ENCODE measurements at places on chromosomes 7 and 10.

- DNase-seq = no peak
Observed at GRCh38 chr10:116743266-116744064, 1.1 kb upstream of the HSPA12A start.

GRCh38 chr10:108303149-108303548, 1138.6 kb upstream of the SORCS1 start:
- no peak for DNase-seq

GRCh38 chr10:104376784-104377300, 23.2 kb downstream of the CFAP58 start:
- no peak for DNase-seq

- no peak for DNase-seq
Observed at GRCh38 chr7:64320547-64321513, 7.1 kb downstream of the ZNF736 start.

GRCh38 chr10:29737074-29737593, 102.4 kb upstream of the SVIL start:
- DNase-seq = no peak

DNA sequence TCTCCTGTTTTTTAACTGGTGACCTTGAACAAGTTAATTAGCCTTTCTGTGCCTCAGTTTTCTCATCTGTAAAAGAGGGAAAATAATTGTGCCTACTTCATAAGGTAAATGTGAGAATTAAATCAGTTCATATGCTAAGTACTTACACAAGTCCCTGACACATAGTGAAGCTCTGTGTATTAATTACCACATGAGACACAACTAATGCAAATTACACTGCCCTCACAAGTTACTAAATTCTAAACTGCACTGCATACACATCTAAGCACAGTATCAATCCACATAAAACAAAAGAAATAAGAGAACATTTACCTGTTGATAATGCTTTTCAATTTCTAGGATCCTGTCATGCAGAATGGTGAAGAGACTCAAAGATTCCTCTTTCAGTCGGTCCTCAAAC, 22.5 kb downstream of the C10orf67 start:
- no peak for DNase-seq

DNA sequence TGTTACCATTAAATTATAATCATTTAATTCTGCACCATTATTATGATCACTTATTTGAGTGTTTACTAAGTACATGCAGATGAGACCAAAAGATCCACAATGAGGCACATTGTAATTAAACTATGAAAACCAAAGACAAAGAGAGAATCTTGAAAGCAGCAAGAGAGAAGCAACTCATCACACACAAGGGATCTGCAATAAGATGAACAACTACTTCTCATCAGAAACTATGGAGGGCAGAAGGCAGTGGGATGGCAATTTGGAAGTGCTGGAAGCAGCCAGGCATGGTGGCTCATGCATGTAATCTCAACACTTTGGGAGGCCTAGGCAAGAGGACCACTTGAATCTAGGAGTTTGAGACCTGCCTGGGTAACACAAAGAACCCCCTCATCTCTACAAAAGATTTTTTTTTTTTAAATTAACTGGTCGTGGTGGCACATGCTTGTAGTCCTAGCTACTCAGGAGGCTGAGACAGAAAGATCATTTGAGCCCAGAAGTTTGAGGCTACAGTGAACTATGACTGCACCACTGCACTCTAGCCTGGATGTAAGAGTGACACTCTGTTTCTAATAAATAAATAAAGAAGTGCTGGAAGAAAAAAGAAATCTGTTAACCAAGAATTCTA, 47.7 kb downstream of the CDK6 start:
- DNase-seq = no peak

GRCh38 chr10:87723500-87723899, 63.8 kb downstream of the PAPSS2 start:
- DNase-seq = no peak

DNA sequence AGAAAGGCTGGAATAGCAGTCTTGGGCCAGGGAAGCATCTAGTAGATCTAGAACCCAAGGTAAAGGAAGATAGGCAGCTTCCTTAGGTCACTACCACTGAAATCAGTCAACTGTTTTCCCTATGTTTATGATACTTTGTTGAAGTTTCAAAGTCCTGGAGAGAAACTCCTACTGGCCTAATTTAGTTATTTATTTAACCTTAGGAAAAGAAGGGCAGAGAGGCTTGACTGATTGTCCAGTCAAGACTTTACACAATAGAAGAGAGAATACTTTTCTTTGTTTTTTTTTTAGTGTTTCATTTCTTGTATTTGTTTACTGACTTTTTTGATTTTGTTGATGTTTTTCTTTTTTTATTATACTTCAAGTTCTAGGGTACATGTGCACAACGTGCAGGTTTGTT, 138.9 kb upstream of the PHYHIPL start:
- DNase-seq = no peak

GRCh38 chr7:4006687-4007086, 675.4 kb upstream of the FOXK1 start:
- no peak for DNase-seq

DNA sequence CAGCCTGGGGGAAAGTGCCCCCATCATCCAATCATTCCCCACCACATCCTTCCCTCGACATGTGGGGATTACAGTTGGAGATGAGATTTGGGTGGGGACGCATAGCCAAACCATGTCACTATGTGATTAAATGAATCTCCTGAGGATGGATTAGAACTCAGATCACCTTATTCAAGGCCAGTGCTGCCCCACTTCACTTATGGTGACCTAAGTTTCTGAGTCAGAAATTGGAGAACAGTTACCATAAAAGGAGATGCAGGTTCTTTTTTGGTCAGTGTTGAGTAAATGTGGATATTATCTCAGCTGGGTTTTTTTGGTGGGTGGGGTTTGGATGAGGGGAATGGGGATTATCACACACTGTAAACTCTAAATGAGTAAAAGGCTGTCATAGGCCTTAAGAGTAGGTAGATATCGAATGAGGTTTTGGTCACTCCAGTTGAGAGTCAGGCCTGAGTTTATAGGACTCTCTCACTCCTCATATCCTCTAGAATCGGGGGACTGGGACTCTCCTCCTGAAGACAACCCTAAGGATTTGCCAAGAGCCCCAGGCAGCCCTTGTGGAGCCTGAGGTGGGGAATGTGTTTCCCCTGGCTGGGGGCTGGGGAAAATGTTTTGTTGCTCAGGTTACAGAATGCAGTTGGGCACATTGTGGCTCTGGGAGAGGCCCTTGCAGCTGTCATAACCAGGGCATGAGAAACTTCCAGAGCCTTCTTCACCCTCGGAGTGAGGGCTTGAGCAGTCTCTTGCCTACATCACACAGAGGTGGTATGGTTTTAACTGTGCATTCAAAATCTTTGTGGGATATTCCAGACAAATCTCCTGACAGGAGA, 213.0 kb downstream of the BAMBI start:
- no peak for DNase-seq

DNA sequence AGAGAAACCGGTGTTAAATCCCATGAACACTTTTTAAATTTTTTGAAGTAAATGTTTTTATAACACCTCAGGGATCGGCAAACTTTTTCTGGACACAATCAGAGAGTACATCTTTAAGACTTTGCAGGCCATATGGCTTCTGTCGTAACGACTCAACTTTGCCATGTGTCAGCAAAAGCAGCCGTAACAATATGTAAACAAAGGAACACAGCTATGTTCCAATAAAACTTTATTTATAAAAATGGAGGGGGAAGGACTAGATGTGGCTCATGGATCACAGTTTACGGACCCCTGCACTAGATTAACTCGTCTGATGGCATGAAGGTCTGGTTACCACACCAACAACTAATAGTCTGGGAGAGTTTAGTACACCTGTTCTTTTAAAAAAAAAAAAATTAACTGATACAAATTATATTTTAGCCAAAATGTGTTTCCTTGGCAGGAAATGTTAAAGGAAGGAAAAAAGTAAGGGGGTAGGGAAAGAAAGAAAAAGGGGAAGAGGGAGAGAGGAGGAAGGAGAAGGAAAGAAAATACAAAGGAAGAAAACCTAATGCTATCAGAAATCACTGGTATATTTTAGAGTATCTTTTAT, 50.2 kb downstream of the ABI1 start:
- DNase-seq = no peak

- no peak for DNase-seq
Observed at GRCh38 chr7:40470091-40470592, 335.3 kb downstream of the SUGCT start.

- no peak for DNase-seq
Observed at GRCh38 chr10:2883238-2883637, 184.1 kb upstream of the PFKP start.

GRCh38 chr10:112565434-112566053, 118.5 kb downstream of the VTI1A start:
- no peak for DNase-seq

DNA sequence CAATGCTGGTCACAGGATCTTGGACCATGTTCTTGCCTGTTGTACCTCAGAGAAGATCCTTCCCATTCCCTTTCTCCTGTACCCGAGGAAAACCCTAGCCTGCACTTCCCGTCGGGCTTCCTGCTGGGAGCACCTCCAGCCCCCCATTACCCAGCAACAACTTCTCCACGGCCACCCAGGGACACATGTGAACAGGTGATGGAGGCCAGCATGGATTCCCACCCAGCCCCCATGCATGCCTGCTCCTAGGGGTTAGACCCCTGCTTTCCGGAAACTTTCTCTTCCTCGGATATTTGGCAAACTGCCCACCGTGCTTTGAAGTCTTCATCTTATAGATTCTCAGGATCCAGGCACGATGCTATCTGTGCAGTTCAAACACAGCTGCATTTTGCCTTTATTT, 67.3 kb downstream of the CALML3 start:
- no peak for DNase-seq

- no peak for DNase-seq
Observed at GRCh38 chr10:51918440-51918839, 219.0 kb upstream of the CSTF2T start.

GRCh38 chr7:152528612-152529011, 92.8 kb upstream of the KMT2C start:
- no peak for DNase-seq

GRCh38 chr10:3846736-3847135, 61.7 kb upstream of the KLF6 start:
- no peak for DNase-seq

DNA sequence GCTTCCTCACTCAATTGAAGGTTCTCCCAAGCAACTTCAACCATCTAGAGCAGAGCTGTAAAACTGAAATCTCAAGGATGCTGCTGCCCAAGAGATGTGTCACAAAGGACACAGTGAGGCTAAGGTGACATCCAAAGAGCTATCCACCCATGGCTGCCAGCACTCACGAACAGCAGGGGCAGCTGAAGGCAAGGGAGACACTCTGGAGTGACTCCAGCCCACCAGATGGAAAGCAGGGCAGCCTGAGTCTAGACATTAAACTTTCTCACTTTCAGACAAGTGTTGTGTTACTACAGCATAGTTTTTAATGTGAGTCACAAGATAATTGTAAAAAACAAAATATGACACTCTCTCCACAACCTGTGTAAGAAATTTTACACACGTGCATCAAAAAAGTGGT, 113.5 kb downstream of the LARP4B start:
- no peak for DNase-seq

DNA sequence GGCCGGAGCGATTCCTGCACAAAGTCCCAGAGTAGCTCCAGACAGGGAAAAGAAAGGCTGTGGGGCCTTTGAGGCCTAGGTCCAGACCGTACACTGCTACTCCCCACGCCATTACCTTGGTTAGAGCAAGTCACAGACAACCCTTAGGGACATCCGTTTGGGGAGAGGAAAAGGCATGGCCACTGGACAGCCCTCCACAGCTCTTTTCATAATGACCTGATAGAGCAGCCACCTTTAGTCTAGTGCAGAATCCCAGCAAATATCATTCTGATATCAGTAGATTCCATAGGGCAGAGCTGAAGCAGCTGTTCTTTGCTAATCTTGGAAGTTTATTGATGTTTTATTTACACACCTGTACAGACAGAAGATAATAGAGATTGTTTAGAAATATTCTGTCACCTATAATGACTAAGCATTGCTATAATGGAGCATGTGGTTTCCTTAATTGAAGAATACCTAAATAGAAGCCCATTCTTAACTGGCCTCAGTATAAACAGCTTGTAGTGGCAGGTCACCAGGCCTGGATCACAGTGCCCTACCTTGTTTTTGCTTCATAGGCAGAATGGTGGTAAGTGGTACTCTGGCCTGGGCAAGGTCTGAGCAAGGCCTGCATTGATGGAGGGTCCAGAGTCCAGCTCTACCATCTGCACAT, 27.9 kb downstream of the OGDH start:
- DNase-seq = no peak

- DNase-seq = no peak
Observed at GRCh38 chr10:117562896-117563737, 20.6 kb downstream of the EMX2 start.

GRCh38 chr7:43698460-43699255, 30.7 kb downstream of the COA1 start:
- no peak for DNase-seq

DNA sequence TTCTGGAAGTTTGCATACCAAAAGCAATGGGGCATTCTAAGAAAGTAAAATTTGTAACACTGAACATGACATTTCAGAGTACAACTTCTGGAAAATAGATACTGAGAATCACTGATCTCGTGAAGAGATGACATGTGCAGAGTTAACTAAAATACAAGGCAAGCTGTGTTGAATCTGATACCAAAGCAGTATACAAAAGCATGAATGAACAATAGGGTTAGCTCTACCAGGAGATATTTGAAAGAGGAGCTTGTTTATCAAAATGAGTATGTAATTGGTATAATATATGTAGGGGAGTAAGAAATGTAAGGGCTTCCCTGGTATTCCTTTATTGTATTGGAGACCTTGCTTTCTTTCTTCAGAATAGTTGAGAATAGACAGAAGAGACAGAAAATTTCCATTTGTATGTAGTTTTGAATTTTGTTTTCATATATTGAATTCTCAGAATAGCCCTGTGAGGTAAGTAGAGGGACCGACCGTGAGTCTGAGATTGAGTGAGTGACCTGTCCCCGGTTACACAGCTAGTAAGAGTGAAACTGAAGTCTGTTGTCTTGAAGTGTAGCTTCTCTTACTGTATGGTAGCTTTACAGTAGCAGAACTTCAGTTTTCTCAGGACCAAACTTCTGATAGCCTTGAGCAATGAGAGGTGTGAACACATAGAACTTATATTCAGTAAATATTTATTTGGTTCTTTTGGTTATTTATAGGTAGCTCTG, 5.0 kb downstream of the HBP1 start:
- DNase-seq = no peak

- no peak for DNase-seq
Observed at GRCh38 chr7:141133646-141134045, 59.8 kb downstream of the TMEM178B start.

DNA sequence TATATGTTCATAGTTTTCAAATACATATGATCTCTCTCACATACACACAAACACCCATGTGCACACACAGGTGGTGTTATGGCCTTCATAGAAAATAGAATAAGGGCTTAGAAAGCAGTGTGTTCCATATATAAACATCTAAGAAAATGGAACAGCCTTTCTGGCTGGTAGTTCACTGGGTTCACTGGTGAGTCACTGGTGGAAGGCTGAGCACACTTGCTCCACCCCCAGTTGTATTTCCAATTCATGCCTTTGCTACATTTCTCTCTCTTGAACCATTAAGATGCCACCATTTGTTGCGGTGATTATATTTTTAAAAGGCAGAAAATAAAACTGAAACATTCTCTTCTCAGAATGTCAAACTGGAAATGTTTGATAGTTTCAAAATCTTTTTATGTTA, 252.1 kb downstream of the GLI3 start:
- no peak for DNase-seq

- no peak for DNase-seq
Observed at GRCh38 chr10:96747734-96748550, 27.6 kb upstream of the PIK3AP1 start.

Data from stimulated activated CD4-positive, alpha-beta T cell treated with anti-CD3 and anti-CD28 coated beads, TNF-alpha, amount 100 ng/mL, for 4 hours (primary cell).